Pancreas (tissue), 10 donors: ENCODE measurements at places on chromosomes 12 and 14.
A peak's percentile ranks its signal among the peaks of the same experiment; 100 is the strongest.

- no peak for DNase-seq
These were observed 267.6 kb upstream of the PRICKLE1 start for GRCh38 chr12:42857106-42857505.

GRCh38 chr12:120529641-120530417 is 871 bp upstream of the COQ5 start:
- DNase-seq, result no peak

DNA sequence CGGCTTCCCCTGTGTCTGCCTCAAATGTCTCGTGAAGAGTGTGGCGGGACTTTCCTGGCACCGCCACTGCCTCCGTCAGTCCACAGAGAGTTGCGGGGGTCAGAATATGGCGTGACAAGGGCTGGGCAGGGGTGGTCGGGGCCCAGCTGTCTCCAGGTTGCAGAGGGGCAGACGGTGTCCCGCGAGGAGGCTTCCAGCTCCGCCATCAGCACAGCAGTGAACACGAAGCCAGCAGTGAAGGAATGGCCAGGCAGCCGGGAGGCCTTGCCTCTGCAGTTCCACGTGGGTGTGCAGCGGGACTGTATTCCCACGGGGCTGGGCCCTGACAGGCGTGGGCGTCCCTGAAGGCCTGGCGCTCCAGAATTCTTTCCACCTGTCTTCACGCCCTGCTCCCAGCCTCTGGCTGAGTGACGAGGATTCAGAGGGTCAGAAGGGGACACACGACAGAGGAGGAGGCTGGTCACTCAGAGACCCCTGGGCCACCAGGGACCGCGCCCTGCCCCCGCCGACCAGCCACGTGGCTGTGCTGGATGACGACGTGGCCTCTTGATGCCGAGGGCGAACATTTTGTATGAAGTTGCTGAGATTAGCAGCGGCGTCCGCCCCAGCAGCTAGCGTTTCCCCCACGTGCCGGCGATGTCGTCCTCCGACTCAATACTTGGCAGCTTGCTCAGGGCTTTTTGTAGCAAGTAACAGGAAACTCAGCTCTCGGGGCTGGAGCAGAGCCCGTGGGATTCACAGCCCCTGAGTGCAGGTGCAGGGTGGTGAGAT is 25.0 kb upstream of the GALNT9 start:
- peak; percentile 8 for DNase-seq

DNA sequence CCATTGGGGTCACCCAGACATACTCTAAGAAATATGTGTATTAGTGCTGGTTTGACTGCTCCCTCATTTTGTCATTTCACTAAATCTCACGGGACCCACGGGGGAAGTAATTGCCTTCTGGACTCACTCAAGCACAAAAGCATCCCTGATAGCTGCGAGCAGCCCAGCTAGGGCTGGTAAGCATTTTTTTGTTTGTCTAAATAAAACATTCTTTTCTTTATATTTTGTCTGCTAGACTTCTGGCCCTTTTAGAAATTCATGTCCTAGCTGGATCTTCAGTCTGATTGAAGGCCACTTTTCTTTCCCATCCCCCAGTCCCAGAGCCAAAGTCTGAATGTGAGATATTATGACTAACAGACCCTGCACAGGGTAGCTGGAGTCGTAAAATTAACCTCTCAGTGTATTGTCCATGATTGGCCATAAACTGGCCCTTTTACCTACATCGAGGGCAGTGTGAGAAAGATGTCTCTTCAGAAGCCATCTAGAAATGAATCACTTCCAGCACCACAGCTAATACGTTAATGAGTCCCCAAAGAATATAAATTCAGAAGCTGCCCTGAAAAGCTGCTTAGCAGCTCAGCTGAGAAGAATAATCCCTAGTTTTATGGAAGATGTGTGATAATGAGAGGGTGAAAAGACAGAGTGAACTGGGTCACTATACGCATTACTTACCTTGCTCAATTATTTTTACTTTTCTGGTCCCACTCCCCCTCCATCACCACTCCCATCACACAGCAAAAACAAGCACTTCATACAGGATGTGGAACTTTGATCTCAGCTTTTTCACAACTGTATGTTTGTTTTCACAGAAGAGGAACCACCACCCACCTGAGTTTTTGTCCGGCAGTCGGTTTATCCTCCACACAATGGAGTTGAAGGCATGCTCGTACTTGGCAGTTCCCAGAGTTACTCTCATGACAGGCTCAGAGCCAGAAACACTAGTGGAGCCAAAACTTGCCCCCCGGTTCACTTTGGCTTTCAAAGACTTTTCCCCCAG is 55.6 kb upstream of the GTF2A1 start:
- DNase-seq, result no peak

GRCh38 chr12:49868952-49869815 is 26.3 kb upstream of the BCDIN3D start:
- peak; percentile 44 for DNase-seq

DNA sequence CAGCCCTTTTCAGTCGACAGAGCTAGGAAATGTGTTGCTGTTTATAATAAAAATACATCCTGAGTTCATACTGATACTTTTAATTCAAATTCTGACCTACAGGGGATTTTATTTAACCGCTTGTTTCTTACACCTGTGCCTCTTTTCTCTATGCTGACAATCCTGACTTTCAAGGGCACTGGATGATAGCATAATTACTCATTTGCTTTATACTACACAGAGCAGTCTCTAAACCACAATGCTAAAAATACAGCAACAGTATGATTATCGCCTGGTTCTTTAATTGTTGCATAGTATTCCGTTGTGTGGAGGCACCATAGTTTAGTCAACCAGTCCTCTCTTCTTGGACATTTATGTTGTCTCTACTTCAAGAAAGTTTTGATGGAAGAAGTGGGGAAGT is 372.9 kb downstream of the DPF3 start:
- DNase-seq, result no peak

- DNase-seq, result no peak
These were observed 170.9 kb downstream of the PIK3C2G start for GRCh38 chr12:18432206-18432605.

DNA sequence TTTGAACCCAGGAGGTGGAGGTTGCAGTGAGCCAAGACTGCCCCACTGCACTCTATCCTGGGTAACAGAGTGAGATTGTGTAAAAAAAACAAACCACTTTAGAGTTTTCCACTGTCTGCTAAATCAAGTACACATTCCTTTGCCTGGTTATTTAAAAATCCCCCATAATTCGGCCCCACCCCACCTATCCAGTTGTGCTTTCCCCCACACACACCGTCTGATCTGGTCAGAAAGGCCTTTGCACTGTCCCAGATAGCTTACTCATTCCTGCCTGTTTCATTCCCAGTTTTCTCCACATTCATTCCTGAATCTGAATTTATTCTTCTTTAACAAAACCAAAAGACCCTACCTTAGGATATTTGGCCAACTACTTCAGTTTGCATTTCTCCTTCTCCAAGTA is 29.5 kb downstream of the NINJ2 start:
- no peak for DNase-seq

DNA sequence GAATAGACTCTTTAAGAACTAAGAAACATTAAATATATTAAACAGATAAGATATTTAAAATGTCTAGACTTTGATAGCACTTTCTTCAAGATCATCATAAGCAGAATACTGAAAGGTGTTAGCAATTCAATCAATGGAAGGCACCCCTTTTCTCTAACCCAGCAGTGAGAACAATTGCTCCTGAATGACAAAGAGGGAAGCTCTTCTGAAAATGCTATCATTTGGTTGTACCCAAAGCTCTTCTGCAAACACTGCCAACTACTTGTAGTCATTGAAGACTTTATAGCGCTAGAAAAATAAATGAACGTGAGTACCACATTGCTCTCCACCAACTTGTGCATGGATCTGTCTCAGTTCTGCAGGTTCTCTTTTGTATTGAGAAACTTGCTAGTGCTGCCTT is 62.2 kb upstream of the LMO3 start:
- no peak for DNase-seq

- DNase-seq, result no peak
These were observed 26.4 kb downstream of the DNAH10 start for GRCh38 chr12:123788541-123788940.

GRCh38 chr12:96063046-96063445 is 27.7 kb upstream of the LTA4H start:
- no peak for DNase-seq

DNA sequence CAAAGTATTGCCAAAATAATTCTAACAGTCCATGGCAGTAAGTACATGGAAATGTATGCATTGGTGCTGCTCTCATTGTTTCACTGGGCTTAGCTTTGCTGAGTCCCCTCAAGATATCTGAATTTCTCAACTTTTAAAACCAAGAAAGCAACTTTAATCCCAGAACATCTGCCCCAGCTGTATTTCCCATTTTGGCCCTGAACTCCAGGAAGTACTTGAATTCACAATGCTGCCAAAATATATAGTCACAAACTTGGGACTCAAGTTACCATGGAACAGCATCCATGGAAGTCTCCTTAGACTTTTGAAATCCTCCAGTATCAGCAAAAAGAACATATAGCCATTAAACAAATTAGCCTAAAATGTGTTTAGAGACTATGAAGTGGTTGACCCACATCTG is 78.5 kb upstream of the FLRT2 start:
- DNase-seq, result no peak

DNA sequence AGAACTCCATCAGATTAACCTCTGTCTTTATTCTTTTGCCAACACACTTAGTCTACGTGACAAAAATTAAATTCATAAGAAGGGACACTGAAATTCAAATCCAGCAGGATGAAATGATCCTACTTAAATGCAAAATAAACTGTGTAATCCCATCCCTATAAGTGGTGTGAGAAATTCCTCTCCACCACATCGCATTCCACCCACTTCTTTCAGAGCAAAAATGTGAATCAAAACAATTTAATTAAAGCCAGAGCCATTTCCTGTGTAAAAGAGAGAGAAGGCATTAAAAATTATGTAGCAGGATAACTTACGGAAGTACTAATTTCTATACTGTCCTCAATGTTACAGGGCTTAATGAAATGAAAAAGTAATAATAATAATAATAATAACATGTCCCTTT is 844.3 kb downstream of the GALC start:
- DNase-seq, result no peak

DNA sequence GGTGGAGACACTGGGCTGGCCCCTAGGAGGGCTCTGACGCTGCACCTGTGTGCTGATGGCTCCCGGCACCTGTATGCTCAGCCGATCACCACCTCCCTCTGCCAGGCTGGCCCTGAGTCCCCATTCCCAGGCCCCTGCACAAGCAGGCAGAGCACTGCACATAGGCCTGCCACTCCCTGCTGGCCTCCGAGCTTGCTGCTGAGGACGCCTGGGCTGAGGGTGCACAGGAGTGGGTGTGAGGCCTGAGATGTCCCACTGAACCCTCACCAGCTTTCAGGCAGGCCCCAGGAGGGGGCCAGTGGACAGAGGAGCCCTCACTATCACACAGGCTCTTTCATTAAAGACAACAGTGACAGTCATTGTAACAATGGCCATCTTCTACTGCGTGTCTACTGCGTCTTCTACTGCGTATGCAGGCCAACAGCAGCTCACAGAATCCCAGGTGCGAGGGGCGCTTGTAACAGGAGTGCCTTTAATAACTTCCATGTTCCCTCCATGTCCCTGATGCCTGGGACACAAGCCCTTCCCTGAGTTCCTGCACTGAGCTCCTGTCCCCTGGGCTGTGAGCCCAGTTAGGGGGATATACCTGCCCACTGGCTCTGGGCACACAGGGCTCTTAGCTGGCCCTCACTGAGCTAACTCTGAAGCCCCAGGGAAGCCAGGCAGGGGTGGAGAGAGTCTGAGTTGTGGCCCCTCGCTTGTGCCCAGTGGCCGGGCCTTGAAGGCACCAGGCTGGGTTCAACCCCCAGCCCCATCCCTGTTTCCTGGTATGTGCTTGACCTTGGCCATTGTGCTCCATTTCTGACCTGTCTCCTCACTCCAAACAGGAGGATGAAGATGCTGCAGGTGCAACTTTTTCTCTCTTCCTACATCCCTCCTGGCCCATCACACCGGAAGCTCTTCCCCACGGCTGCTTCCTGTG is 71.3 kb downstream of the PRIMA1 start:
- DNase-seq, result no peak

- no peak for DNase-seq
These were observed 62.3 kb downstream of the ETV6 start for GRCh38 chr12:11711651-11712327.

DNA sequence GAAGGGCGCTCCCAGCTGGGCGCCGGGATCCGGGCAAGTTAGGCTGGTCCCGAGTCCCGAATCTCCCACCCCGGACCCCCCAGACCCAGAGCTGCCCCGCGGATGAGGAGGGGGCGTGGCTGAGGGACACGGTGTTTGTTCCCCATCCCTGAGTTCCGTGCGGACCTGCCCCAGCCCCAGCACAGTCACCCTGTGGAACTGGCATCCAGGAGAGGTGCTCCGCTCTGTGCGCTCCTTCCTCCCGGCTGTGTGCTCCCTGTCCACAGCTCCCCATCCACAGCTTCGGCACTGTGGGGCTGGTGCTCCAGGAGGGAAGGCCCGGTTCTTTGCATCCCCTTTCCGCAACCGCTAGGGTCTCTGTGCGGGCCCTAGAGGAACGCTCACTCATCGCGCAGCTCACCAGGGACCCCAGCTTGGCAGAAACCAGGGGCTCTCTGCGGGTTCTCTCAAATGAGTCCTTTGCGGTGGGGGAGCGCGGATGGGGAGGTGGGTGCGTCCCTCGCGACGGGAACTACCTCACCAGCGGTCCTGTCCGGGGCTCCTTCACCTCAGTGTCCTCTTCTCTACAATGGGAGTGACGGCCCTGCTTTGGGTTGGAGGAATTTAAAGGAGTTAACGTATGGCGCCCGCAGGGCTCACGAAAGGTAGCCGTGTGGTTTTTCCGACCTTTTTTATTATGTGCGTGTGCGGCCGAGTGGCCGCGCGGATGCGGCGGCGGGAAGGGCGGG is 845 bp downstream of the TMEM132C start:
- no peak for DNase-seq

GRCh38 chr12:79662046-79662811 is 28.5 kb downstream of the PAWR start:
- no peak for DNase-seq

DNA sequence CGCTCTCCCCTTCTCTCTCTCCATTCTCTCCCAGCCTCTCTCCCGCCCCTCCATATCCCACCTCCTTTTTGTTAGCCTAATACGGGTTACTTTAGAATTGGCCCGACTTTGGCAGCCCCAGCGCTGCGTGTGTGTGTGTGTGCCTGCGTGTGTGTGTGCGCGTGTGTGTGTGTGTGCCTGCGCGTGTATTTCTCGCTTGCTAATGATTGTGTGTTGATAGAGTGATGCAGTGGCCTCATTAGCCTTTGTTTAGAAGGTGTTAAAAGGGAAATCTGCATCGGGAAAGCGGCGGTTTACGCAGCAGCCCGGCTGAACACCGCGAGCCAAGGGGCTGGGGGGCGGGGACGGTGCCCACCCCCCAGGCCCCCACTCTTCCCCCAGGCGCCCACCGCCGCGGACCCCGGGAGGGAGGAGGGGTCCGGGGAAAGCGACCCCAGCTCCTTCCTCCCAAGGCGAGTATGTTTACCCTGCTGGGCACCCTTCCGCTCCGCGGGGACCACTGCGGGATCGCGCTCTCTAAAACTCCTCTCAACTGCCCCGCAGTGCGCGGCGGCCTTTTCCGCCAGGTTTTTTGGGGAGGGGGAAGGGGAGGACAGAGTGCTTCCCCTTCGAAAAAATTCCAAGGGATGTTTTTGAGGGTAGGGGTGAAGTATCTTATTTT is 6.8 kb upstream of the LHX5 start:
- no peak for DNase-seq
